Right renal cortex interstitium (tissue), 3 donors: ENCODE measurements at places on chromosomes 12 and 14.
A peak's percentile ranks its signal among the peaks of the same experiment; 100 is the strongest.

DNA sequence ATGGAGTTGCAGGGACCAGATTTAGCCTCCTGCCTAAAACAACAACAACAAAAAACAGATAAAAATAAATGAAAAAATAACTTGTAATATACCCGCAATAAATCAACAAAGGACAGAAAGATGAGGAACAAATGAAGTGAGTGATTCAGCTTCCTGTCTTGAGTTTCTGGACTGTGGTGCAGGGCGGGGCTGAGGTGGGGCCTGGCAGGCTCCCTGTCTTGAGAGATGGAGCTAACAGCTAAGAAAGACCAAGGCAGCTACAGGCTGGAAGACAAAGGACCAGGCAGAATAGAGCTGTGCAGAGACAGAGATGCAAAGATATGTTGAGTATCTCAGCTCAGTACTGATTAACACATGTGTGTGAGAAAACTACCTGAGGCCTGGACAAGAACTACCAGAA lies 879.2 kb downstream of the AACS start:
- no peak for DNase-seq

DNA sequence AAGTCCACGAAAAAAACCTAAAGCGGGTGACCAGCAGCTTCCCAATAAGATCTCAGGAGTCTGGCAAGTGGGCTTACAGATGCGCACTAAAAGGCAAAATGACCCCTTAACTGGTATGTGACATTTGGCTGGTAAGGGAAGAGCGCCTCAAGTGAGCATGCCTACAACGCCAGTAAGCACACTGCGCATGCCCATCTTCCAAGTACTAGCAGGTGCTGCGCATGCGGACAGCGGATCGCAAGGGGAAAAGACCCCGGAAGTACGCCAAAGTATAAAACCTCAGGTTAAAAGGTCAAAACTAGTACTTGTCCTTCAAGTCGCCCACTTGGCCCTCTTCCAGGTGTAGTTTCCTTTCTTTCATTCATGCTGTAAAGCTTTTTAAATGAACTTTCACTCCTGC lies 518.5 kb upstream of the MDGA2 start:
- DNase-seq, result no peak

DNA sequence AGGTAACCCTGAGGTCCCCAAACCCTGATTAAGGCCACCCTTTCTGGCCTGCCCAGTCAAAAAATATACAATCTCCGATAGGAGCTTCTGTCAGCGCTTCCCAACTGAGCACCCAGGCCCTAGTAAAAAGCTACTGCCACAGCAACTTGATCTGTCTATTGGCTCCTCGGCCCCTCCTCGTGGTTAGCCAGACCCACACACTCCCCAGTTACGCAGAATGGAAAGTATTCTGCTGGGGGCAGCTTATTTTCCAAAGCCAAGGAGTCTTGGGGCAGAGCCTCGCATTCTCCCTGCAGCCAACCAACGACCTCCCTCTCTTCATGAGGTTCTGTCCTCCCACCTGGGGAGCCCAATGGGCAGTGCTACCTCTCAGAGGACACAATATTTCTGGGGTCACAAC lies 32.1 kb downstream of the FMNL3 start:
- no peak for DNase-seq

DNA sequence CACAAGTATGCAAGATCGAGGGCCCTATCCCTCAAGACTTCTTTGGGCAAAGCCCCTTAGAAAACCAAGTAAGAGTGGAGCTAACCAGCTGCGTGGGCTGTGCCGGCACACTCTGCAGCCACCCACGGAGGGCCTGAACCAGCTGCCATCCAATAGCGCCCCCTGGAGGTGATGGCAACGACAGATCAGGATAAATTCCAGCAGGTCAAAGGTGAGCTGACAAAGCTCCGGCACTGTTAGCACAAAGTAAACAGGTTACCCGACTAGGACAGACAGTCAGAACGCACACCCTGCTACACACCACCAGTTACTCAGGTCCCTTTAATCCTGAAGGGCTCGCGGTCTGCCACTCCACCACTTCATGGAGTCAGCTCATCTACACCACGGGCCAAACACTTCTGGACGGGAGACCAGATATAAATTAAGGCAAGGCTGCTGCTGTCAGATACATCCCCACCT lies 4.9 kb downstream of the ZBTB39 start:
- no peak for DNase-seq

- no peak for DNase-seq
Measured at GRCh38 chr12:86122846-86123468, 133.2 kb downstream of the MGAT4C start.

DNA sequence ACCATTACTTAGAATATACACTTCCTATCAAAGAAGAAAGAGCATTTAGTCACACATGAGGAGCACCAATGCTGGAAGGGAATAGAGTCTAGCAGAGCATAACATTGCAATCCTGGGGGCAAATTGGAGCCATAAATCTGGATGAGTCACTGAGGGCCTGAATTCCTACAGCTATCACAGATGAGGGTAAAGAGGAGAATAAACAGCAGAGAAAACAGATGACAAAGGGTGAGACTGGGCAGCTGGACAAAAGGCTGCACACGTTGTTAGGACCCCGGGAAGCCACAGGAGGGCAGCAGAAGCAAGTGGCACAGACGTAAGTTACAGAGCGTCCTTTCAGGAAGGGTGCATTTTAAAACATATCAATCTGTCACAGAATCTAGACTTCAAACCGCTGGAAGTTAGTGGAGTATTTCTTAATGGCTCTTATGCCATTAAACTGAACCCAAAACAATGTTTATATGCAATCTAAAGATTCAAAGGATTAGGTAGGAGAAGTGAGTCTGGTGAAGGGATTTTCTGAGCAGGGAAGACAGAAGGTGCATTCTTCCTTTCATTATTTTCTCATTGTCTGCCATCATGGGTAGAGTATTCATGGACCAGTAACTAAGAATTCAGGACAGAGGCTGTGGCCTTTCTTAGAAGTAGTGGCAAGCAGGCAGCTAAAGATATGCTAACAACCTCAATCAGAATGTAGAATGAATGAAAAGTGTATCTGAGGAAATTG lies 159.8 kb upstream of the DAAM1 start:
- DNase-seq, result peak; percentile 74

GRCh38 chr12:52884526-52885293 lies 20.2 kb downstream of the KRT8 start:
- no peak for DNase-seq

DNA sequence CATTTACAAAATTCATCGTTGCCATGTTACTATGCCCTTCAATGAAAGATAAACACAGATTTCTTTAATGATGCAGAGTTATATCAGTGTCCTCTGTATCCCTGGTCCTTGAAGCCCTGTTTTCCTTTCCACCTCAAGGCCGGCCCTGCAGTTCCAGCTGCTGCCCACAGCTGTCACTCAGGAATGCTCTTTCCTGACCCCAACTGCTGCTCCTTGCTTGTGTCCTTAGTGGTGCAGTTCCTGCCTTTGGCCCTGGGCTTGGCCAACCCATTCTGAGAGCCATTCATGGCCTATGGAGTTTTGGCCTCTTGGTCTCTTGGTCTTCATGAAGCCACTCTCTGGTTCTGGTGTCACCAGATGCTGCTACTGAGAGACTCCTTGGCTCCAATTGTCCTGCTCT lies 93.1 kb downstream of the GAS2L3 start:
- no peak for DNase-seq

GRCh38 chr12:115023279-115024265 lies 339.6 kb upstream of the TBX3 start:
- DNase-seq, result peak; percentile 49

DNA sequence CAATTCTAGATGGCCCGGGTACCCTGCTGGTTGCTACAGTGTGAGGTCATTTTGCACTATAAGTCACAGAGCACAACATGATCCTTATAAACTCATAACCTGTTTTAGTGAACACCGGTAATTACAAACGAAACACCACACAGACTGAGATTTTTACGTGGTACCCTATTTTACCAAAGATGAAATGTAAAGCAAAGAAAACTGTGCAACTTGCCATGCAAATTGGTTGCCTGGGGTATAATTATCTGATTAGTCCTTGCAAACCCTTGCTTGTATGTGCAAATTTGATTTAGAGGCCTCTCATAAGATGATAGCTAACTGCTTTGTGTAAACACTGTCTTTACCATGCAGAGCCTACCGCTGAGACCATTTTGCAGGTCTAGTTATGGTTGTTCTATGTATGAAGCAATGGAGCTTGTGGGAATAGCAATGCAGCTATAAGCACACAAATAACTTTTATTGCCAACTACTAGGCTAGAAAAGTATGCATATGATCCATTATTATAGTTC lies 372.1 kb upstream of the FAR2 start:
- no peak for DNase-seq

GRCh38 chr12:44384136-44384535 lies 492.0 kb downstream of the NELL2 start:
- peak; percentile 8 for DNase-seq

- DNase-seq, result no peak
Measured at GRCh38 chr14:25042362-25043299, 7.3 kb downstream of the STXBP6 start.

DNA sequence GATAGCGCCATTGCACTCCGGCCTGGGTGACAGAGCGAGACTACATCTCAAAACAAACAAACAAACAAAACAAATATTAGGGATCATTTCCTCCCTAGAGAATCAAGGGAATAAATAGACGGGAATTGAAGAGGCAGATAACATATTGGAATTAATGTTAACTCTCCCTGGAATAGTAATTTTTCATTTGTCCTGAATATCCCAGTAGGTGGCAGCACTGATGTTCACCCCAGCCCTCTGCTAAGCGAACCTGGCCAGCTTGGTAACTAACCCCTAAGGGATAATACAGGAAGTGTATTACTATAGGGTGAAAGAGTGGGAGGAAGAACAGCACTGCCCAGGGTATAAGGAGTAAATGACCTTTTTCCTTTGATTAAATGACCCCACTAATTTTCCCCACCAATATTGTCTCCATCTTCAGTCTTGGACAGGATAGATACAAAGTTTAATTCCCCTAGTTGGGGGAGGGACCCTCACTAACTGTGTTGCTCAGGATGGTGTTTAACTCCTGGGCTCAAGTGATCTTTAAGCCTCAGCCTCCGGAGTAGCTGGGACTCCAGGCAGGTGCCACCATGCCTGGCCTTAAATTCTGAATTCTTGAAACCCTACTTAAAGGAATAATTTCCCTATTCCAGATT lies 40.5 kb downstream of the SLC2A14 start:
- no peak for DNase-seq

DNA sequence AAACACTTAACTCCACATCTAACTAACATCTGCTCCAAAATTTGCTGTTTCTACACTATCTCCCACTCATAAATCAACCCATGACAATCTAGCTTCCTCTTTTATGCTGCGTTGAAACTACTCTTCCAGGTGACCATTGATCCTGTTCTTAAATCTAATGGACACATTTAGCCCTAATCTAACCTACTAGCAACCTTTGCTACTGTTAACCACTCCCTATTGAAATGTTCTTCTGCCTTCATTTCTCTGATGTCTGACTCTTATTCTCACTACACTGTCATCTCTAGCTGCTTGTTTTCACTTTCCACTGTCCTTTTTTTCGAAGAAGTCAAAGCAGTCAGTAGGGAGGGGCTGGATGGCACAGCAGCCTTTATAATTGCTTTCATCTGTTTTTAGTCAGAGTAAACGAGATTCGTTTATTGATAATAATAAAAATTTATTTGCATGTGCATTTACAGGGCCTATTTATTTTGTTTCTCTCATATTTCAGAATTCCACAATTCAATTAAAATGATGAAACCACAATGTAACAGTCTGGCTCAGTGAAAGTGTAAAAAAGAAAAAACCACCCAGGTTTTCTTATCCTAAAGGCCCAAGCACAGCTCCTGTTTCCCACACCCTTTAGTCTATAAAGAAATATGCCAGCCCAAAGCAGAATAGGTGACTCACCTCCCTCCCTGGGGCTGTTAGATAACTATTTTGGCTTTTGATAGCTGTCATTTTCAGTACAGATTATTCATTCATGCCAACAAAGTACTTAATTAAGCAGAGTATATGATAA lies 44.9 kb downstream of the ATP2B1 start:
- no peak for DNase-seq

DNA sequence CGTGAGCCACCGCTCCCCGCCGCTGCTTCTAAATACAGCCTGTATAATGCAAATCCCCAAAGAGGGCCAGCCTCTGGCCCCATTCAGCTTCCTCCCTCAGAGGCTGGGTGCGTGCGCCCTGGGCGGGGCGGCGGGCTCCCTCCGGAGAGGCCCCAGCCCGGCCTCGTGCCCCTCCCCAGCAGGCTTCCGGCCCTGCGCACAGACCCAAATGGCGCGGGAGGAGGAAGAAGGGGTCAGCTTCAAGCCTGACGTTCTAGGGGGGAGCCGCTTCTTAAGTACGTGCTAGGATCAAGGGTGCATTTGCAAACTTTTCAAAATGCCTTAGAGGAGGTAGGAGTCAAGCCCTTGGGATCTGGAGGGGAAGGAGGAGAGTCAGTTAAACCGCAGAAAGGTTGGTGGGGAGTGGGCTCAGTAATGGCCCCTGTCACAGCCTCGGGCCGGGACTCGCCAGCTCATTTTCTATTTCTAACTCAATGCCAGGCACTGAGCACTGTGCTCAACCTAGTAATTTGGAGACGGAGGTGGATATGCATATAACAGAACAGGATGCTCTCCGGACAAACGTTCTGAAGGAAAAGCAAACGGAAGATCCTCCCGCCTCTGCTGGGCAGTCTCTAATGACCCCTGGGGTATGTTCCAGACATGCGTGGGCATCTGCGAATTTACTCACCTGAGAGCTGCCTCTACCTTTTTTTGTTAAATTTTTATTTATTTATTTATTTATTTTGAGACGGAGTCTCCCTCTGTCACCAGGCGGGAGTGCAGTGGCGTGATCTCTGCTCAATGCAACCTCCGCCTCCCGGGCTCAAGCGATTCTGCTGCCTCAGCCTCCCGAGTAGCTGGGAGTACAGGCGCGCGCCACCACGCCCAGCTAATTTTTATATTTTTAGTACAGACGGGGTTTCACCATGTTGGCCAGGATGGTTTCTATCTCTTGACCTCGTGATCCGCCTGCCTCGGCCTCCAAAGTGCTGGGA lies 32.3 kb downstream of the NINJ2 start:
- DNase-seq, result no peak

DNA sequence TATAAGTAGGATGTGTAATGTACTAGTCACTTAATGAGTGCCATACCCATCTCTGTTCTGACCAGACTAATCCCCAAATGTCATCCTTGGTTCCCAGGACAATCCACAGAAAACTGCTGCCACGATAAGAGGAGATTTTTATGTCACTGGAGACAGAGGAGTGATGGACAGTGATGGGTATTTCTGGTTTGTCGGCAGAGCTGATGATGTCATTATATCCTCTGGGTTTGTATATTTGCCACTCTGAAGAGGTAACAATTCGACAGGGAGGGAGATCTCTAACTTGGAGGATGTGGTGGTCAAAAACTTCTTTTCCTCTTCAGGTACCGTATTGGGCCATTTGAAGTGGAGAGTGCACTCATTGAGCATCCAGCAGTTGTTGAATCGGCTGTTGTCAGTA lies 20.3 kb downstream of the ACSM4 start:
- no peak for DNase-seq

- no peak for DNase-seq
Measured at GRCh38 chr12:80205960-80206359, 106.6 kb downstream of the OTOGL start.

- peak; percentile 5 for DNase-seq
Measured at GRCh38 chr12:43444940-43445564, 107.0 kb downstream of the ADAMTS20 start.
